ENCODE measurements at places on chromosomes 11 and 22. TPM values are rescaled to one million over a fixed set of nuclear protein-coding genes. Genes with fewer than 3 reads are reported as not detected.

The PELI3 gene
- 4.9 TPM for polyA plus RNA-seq

The USH1C gene
- polyA plus RNA-seq: not detected

The SYT8 gene
- polyA plus RNA-seq: not detected

GRCh38 chr11:36945384-36945783 lies 347.3 kb upstream of the RAG2 start:
- DNase-seq: no peak

GRCh38 chr11:4084406-4085125 lies 10.0 kb upstream of the RRM1 start:
- DNase-seq: no peak

DNA sequence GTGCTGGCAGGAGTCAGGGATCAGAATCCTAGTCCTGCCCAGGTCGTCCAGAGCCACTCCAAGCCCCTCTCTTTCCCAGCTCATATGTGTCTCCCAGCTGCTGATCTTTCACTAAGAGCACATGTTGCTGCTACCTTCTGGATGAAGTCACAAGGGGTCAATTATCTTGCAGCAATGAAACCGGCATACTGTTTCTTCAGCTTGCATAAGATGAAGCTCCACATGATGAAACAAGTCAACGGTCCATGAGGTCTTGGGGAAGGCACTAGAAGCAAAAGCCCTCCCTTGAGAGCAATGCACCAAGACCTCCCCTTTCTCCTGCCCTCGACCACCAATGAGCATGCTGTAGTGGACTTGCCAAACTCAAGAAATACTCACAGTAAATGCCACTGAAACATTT lies 148.9 kb downstream of the TENM4 start:
- no peak for DNase-seq

All from CD4-positive, CD25-positive, alpha-beta regulatory T cell (primary cell).